Coronary artery (tissue), 2 donors: ENCODE measurements at places on chromosomes 16 and 17.

DNA sequence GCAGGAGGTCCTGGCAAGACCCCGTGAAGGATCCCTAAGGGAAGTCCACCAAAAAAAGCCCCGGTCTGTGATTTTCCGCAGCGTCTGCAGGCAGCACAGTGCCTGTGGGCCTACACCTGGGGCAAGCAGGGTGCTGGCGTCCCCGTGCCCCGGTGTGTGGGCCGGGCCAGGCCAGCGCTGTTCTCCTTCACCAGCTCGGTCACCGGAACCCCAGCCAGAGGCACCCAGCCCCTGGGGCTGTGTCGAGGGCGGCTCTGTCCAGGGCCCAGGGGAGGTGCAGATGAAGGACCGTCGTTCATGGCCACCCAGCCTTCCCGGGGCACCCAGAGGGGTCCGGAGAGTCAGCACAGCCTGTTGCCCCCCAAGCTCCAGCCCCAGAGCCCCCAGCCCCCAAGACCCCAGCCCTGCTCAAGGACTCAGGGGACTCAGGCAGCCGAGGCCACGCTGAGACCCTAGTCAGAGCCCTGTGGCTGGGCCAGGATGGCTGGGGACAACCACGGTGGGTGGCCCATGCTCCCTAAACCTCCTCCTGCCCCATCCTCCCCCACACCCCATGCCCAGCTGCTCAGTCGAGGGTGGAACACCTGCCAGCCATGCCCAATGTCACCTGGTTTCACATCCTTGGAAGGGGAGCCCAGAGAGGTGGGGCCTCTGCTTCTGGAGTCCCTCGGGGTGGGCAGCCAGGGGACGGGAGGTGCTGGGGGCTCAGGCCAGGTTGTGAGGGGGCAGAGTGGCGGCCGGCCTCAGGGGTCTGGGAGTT lies 5.7 kb upstream of the C1QTNF8 start:
- DNase-seq: no peak

- DNase-seq: no peak
Observed at GRCh38 chr17:67369676-67370075, 3.3 kb upstream of the PSMD12 start.

DNA sequence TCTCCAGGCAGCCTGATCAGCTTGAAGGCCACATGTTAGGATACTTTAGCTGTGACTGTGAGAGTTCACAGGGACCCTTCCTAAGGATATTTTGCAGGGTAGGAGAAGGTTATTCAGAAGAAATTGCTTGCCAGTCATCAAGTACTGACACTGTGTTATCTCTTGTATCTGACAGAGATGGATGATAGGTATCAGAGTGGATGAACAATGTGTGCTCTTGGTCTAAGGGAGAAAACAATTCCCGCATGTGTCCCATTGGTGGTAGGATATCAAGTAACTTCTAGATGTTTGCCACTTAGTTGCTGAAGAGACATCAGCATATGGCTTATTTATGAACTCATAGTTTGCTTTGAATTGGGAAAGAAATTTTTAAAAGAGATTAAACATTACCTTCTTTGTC lies 219.3 kb downstream of the SPECC1 start:
- DNase-seq: no peak

DNA sequence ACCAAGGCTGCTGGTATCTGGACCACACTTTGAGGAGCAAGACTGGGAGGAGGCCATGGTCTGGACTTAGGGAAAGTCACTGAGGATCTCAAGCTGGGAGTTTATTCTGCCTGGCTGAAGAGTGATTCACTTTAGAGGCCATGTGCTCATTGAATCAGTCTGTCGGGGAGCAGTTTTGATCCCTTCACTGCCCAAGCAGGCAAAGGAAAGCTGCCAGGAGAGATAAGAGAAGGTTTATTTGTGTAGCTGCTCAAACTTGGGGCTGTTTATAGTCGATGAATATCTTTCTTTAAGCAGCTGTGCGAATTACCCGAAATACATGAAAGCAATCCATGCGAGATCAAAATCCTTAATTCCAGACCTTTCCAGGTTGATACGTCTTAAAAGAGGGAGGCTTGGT lies 544.4 kb upstream of the EEF2KMT start:
- no peak for DNase-seq

GRCh38 chr17:47878203-47879027 lies 17.6 kb upstream of the SP2 start:
- no peak for DNase-seq

DNA sequence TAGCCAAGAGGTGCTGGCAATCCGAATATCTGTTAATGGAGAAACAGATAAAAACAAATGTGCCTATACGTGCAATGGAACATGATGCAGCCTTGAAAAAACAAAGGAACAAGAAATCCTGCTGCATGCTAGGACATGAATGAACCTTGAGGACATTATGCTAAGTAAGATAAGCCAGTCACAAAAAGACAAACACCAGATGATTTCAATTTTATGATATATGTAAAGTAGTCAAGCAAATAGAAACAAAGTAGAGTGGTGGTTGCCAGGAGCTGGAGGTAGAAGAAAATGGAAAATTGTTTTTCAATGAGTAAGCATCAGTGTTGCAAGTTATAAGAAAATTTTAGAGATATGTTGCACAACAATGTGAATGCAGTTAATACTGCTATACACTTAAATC lies 409.7 kb upstream of the CDH8 start:
- no peak for DNase-seq

DNA sequence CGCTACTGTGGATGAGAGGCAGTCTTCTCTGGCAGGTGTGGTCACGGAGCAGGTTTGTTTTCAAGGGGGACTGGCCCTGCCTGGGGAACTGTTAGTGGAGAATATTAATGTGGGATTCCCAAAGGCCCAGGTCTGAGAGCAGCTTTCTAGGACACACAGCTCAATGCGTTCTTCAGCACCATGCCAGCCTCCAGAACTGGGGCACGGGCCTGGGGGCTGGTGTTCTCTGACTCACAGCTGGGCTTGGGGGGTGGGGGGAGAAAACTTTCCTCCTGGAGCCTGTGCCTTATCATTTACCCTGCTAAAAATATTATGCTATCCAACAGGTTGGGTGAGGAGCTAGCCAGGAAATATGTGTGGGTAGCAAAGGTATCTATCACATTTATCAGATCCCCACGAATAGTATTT lies 13.5 kb upstream of the LHX1 start:
- no peak for DNase-seq

GRCh38 chr16:3282103-3282729 lies 1.1 kb upstream of the ZNF263 start:
- DNase-seq: no peak

DNA sequence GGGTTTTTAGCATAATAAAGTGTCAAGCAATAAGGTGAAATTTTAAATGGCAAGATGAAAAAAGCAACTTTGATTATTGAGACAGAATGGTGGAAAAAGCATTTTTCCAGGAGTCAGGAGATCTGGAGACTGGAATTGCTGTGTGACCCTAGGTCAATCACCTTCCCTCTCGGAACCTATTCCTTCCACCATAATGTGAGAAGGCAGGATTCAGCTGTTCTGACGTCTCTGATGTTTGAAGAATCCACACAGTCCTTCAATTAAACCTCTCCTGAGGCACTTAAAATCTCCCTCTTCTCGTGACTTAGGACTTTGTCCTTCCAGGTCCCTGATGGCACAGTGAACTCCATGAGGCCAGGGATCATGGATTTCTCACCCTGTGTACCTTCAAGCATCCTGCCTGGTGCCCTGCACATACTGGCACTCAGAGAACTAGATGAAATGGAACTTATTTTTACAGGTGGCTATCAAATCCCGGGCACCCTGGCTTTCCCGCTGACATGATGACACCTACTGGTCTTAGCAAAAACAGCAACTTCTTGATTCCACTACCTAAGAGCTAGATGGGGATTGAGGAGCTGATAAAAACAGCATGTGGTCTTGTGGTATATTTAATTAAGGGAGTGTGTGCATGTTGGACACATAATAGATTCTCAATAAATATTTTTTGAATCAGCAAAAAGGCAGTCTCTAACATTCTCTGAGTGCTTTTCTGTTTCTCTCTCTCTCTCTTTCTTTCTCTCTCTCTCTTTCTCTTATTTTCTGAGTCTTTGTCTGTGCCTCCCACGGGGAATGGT lies 2.3 kb upstream of the CCDC182 start:
- no peak for DNase-seq

DNA sequence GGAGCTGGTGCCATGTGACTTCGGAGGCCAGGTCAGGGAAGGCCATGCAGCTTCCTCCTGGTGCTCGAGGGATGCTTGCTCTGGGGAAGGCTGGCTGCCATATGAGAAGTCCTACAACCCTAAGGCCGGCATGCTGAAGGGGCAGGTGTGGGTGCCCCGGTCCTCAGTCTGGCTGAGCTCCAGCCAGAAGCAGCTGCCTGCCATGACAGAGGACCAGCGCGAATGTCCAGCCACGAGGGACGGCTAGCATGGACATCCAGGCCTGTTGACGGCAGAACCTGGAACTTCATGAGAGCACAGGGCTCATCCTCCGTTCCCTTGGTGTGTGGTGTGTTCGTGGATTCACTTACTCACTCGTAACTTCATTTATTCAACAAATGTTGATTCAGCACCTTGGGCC lies 140.6 kb downstream of the IRF8 start:
- DNase-seq: no peak

GRCh38 chr16:52471650-52472370 lies 75.1 kb downstream of the TOX3 start:
- no peak for DNase-seq
